ENCODE measurements at places on chromosomes 5 and 9.

- DNase-seq: no peak
Measured at GRCh38 chr5:159422361-159422760, 92.1 kb upstream of the IL12B start.

DNA sequence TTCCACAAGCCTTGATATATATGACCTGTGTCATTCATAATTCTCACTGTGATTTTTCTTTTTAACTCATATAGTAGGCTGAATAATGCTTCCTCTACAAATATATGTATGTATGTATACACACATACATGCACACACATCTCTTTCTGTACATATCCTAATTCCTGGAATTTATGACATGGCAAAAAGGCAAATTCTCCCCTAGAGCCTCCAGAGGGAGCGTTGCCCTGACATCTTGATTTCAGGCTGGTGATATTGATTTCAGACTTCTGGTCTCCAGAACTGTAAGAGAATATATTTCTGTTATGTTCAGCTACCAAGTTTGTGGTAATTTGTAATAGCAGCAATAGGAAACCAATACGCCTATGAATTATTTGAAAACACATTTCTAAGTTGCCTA is 166.6 kb upstream of the GAS1 start:
- DNase-seq: no peak

- no peak for DNase-seq
Measured at GRCh38 chr5:151497391-151498002, 50.1 kb downstream of the SLC36A1 start.

GRCh38 chr5:149778303-149779123 is 48.4 kb downstream of the PPARGC1B start:
- no peak for DNase-seq

DNA sequence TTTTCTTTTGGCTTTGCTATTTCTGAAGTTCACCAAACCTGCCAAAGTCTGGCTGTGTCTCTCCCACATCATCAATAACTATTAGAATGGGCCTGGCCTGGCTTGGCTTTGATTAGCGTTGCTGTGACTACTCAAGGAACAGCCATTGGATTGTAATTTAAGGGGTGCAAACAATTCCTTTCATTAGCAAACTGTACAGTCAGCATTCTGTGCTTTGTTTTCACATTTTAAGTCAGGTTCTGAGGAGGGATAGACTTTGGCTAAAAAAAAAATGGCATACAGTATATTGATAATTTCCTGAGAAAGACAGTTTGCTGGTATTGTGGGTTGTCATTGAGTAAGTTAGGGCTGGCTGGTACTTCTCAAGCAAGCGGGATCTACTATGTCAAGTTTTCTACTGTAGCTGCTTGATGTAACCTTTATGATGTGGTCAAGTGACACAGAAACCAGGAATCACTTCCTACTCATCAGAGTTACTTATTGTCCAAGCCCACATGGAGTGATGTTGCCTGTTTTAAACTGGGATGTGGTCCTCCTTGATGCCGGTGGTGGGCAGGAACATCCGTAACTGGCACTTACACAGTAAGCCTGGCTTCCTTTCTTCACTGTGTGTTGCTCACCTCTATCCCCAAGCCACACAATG is 161.4 kb downstream of the CD180 start:
- no peak for DNase-seq

DNA sequence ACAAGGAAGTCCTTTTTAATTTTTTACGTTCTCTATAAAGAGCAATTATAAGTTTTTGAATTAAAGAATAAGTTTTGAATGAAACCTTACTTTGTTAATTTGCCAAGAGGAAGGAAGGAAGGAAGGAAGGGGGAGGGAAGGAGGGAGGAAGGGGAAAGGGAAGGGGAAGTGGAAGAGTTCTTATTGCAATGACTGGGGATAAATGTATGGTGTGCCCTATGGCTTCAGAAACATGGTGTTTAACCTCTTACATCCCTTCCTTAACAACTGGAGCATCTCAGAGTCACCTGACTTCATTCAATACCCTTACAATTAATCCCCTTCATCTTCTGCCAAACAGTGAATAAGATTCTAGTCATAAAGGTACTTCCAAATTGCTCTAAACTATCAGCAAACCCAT is 16.0 kb downstream of the CEMIP2 start:
- no peak for DNase-seq

DNA sequence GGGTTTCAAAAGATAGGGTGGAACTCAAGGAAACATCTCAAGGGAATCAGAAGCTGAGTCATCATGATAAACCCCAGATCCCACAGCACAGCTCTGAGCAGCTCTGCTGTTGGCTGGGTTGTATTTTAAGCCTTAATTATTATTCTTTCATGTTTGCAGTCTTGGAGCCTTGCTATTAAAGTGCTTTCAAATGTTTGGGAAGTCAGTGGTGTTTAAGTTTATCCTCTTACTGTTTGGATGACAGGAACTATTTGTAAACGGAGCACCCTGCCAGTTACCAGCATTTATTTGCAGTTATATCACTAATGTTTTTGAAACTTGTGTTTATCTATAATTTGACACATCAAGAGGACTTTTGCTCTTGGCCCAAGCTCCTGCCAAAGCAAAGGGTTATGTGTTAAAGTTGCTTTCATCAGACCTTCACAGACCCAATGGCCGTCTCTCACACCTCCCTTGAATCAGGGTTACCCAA is 141.1 kb upstream of the SPDL1 start:
- DNase-seq: no peak

GRCh38 chr5:175347027-175347426 is 97.0 kb downstream of the DRD1 start:
- DNase-seq: no peak
